ENCODE measurements at places on chromosomes 2 and 18. TPM values are rescaled to one million over a fixed set of nuclear protein-coding genes. Genes with fewer than 3 reads are reported as not detected.

The PID1 gene
- 1.0 TPM for total RNA-seq

DNA sequence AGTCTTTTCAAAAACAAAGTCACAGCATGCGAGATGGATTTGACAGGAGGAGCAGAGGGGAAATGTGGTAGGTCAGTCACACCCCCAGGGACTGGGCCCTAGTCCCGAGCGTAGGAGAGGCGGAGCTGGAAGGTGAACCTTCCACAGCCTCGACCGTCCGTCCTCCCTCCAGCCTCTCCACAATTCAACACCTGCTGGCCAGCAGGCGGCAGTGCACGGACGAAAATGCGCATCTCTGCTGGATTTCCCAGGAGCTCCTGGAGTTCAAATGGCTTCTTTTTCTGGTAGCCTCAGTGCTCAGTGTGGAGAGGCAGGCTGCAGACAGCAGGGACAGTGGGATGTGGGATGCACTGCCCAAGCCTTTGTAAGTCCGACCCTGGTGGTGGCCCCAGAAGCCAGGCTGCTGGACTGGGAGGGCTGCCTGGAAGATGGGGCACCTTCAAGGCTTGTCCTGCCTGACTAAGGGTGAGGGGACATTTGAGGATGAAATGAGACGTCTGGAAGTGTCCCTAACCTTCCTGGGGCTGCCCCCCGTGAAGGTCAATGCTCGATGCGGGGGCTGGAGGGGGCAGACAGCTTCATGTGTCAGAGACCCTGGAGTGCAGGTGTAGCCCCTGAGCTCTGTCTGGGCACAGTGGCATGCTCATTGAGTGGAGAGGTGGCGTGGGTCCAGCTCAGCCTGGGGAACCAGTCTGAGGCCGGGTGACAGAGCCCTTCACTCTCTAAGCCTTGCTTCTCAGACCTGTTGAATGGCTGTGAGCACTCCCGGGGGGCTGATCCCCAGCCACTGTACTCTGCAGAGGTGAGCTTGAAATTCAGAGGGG is 189.5 kb downstream of the TFCP2L1 start:
- DNase-seq = peak; percentile 67

DNA sequence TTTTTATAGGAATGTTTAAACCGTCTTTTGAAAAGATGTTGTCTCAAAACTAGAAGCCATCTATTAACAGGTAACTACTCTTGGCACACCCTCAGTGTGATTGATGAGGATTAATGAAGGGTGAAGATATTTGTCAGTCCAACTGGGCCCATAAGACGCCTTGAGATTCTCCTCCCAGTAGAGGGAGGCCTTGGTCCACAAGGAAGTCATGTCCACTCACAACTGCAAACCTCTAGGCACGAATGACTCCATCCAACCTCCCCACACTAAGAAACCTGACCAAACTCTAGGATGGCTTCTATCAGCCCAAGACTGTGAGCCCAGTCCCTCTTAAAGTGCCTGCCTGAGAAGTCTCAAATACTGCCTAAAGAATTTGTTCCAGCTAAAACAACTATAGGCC is 19.2 kb upstream of the GRP start:
- DNase-seq = peak; percentile 3

DNA sequence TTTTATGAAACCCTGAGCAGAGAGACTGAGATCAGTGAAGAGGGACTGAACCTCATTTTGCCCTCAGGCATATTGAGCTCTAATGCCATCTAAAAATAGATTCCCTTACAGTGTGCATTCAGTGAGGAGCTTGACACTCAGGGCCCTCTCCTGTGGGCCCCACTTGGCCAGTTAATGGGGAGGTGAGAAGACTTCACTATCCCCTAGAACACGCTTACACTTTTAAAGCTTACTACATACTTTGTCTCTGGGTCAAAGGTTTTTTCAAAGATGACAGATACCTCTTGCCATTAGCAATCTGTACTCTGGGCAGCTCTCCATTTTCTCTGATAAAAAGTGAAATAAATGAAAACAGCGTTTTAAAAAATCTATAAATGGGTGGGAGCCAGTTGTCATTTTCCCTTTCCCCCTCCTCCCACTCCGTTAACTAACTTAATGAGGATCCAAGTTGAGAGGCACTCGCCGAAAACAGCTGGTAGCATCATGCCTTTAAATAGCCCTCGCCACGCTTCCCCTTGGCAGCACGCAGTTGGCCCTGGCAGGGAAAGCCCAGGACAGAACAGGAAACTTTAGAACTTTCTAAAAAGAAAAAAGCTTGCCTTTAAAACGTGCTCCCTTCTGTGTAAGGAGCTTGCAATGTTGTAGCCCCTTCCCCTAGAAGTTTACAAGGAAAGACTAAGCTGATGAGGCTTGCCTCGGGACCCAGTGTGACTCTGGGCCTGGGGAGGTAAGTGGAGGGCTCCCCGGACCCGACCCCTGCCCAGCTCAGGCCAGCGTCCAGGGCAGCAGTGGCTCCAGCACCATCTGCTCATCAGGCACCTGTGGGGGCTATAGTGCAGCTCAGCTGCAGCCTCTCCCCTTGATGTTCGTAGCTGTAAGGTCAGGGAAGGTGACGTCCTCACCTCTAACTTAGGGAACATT is 58.8 kb upstream of the FOSL2 start:
- DNase-seq = no peak

The NAT8 gene
- total RNA-seq = 0.69 TPM

- DNase-seq = no peak
Observed at GRCh38 chr2:73489053-73489452, 103.4 kb downstream of the ALMS1 start.

Measured in renal cortical epithelial cell (primary cell).